ENCODE measurements at places on chromosomes 7 and 10.

GRCh38 chr7:116692401-116693308, 20.7 kb downstream of the MET start:
- no peak for DNase-seq

- DNase-seq = no peak
These were observed 66.2 kb downstream of the LOXL4 start for GRCh38 chr10:98201760-98202159.

GRCh38 chr10:80148166-80148805, 15.8 kb downstream of the PLAC9 start:
- no peak for DNase-seq

GRCh38 chr10:51862149-51862548, 162.8 kb upstream of the CSTF2T start:
- no peak for DNase-seq

- no peak for DNase-seq
These were observed 36.9 kb upstream of the ELFN1 start for GRCh38 chr7:1632916-1633785.

GRCh38 chr7:128935342-128935730, 2.4 kb upstream of the IRF5 start:
- DNase-seq = no peak

DNA sequence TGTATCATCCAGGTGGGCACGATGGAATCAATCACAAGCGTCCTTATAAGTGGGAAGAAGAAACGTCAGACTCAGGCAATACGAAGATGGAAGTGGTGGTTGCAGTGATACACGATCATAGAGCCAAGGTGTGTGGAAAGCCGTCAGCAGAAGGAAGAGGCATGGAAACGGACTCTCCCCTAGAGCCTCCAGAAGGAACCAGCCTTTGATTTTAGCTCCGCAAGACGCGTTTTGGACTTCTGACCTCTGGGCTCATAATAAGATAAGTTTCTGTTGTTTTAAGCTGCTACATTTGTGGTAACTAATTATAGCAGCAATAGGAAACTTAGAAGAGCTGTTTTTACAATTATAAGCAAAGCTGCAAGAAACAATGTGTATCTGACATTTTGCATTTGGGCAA, 14.8 kb downstream of the FANK1 start:
- no peak for DNase-seq

- DNase-seq = no peak
These were observed 31.5 kb downstream of the KCNH2 start for GRCh38 chr7:150946421-150947240.

Measured in activated CD4-positive, alpha-beta T cell treated with anti-CD3 and anti-CD28 coated beads for 48 hours (primary cell).